Ascending aorta (tissue), 2 donors: ENCODE measurements at places on chromosomes 12 and 14.
A peak's percentile ranks its signal among the peaks of the same experiment; 100 is the strongest.

- no peak for DNase-seq
Observed at GRCh38 chr12:4859478-4860210, 50.1 kb upstream of the KCNA1 start.

DNA sequence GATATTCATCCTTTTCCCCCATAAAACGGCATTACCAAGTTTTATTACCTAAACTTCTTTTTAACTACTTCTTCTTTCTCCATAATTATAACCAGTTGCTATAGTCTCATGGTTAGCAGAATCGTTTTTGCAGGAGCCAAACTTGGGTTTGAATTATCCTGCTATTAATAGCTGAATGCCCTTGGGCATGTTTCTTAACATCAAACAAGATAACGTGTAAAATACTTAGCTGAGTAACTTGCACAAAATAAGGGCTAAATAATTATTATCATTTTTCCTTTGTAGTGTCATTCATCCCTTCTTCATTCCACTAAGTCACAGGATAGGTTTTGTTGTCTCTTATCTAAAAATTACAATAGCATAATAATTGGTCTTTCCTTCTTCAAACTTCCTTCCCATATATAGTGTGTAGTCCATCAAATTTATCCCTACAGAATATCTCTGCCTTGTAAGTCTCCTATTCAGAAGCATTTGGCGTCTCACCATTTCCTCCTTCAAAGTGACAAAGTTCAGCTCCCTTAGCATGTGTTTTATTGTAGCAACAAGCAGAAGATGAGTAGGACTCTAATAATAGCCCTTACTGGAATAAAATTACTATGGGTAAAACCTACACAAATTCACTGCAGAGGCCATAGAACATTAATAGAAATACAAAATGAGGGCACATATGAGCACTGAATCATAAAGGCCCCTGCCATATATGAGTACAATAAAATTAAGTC, 63.8 kb downstream of the FAR2 start:
- DNase-seq = no peak

DNA sequence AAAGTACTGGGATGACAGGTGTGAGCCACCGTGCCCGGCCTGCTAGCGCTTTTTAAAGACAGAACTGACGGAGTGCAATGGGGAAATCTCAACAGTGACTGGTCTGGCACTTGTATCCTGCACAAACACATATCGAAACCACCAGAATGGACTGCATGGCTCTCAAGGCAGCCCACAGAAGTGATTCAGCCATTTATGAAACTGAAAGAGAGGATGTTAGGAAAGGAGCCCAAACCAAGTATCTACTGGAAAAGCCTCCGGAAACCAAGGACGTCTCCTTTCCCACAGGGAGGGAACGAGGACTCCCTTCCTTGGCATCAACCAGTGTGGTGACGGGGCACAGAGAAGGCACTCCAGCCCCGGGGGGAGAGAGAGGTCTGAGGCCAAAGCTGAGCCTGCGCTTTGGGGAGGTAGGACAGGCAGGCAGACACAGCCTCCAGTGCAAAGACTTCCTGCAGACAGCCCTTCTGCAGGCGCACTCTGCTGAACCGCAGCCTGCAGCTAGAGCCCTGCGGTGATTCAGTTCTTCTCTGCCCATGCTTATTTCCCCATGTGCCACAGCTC, 16.5 kb downstream of the SLC15A4 start:
- peak; percentile 61 for DNase-seq

- DNase-seq = no peak
Observed at GRCh38 chr12:119181944-119182343, 3.2 kb downstream of the HSPB8 start.

GRCh38 chr12:15234508-15234907, 13.3 kb upstream of the RERG start:
- no peak for DNase-seq

GRCh38 chr12:129257524-129257923, 404.2 kb downstream of the GLT1D1 start:
- no peak for DNase-seq

GRCh38 chr14:61934385-61934784, 172.2 kb downstream of the SNAPC1 start:
- DNase-seq = no peak

GRCh38 chr14:104650057-104650980, 39.1 kb upstream of the INF2 start:
- no peak for DNase-seq

DNA sequence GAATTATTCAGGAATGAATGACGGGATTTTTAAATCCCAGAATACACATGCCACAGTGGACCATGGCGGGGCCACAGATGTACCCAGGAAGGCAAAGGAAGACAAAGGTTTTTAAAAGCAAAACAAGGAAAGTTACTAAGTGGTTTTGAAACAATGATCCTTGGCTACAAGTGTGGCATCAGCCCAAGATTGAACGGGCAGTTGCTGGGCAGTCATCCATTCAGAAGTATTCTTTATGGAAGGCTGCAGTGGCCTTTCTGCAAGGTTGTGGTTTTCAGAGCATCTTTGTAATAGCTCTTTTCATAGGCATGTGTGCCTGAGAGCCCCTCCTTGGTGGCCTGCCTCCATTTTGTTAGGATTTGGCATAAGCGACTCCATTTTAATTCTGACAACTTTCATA, 13.4 kb upstream of the IFI27 start:
- DNase-seq = no peak

- no peak for DNase-seq
Observed at GRCh38 chr12:51871126-51871525, 16.8 kb upstream of the ANKRD33 start.

GRCh38 chr14:68386950-68387779, 405.7 kb downstream of the ZFP36L1 start:
- no peak for DNase-seq

- no peak for DNase-seq
Observed at GRCh38 chr14:53355581-53356112, 202.5 kb upstream of the DDHD1 start.

DNA sequence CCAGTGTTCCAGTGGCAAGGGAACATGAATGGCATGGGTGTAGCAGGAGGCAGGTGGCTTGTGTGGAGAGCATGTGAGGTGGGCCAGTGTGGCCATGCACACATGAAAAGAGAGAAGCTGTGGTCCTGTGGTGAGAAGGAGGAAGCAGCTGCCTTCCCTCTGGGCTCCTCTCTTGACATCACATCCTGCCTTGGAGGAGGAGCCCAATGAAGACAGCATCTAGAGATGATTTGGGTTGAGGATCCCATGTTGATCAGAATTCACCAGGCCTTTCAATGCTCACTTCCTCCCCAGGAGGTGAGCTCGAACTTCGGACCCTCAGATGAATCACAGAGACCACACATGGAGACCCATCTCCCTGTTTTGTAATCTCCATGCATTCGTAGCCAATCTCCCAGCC, 82.6 kb downstream of the LRRC74A start:
- peak; percentile 72 for DNase-seq

- no peak for DNase-seq
Observed at GRCh38 chr12:64461634-64462414, 9.9 kb downstream of the TBK1 start.
